ENCODE measurements at places on chromosomes 11 and 22.

- no peak for DNase-seq
Measured at GRCh38 chr11:110219006-110219785, 77.2 kb downstream of the RDX start.

DNA sequence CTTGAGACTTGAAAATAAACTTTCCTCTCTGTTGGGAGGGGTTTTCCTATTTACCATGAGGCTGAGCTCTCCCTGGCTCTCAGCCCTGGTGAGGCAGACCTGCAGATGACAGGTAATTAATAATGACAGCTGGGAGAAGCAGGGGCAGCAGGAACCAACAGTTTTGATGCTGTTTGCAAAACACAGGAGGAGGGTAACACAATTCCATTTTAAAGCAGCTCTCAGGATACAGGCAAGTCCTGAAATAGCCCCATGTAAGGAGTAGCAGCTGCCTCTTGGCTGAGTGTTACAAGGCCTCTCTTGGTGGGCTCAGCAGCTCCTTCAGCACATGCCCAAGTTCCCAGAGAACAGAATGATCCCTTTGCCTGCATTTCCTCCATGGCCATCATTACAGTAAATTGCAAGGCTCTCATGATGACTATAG is 13.3 kb downstream of the PARVA start:
- DNase-seq: no peak

DNA sequence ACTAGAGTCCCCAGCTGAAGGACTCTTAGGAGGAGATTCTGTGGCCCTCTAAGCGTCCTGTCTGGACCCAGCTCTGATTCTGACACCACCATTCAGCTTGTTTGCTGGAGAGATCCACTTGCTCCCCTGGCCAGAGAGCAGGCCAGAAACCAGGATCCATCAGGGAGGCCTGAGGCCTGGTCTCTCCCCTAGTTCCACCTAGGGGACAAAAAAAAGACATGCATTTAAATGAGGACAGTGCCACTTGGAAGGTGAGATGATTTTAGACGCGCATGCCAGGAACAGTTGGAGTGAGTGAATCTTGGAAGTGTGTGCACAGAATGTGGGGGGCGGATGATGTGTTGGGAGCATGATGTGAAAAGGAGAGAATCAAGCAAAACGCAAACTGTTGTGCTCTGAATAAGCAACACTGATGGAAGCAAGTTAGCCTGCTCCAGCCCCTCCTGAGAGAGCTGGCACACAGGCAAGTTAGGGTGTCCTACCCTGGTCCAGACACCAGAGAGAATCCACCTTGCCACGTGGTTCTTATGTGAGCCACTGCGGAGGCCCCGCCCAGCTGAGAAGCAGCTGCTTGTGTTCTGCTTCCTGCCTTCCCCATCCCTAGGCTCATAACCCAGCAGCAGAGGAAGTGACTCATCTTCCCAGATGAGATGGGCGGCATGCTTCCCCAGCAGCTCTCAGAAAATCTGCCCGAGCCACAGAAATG is 8.0 kb upstream of the SLCO2B1 start:
- peak; percentile 91 for DNase-seq

DNA sequence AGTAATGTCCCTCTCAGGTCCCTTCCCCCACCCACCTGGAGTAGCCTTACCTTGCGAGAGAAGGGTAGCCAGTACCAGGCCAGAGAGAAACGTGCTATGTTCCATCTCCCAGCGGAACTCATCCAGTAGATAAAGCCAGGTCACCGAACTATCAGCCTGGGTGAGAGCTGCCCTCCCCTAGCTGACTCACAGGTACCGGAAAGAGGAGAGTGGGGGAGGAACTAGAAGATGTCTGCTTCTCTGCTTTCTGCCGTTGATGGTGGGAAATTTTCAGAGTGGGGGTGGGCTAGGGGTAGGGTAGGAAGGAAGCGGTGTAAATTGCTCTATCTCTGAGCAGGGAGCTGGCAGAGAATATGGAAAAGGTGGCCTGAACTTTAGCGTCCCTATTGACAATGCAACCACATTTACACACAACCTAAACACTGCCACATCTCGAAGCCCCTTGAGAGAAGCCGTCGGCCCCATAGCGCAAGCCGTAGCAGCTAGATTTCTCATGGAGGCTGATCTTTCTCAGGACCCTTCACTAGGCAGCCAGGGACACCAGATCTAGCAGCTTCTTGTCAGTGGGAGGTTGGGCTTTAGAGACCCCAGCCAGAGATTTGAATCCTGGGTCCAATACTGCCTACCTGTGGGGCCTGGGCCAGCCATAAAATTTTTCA is at the start of gene CD3D:
TSS of gene CD3D (minus strand) at position 203 of the 659 bp plus-strand sequence. CDS start at position 105, 98 bp downstream.
- DNase-seq: no peak

DNA sequence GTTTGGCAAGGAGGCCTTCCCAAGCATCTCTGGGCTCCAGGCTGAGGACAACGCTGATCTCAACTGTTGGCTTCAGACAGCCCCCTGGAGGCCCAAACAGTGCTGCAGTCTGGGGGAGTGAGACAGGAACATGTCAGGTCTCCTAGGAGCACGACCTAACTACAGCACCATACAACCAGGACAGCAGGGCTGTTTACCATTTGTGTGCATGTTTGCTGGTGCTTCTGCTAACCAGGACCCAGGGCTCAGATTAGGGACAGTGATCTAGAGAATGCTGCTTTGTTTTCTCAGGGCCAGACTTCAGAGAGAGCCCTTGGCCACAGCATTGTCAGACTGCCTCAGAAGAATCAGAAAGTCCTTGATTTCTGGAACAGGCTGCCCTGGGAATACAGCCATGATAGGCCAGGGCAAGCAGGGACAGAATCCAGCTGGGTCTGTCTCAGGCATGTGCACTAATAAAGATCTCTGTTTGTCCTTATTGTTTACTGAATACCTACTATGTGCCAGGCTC is 126.5 kb downstream of the VPREB1 start:
- no peak for DNase-seq

GRCh38 chr11:66280428-66280827 is 2.5 kb downstream of the CNIH2 start:
- no peak for DNase-seq

DNA sequence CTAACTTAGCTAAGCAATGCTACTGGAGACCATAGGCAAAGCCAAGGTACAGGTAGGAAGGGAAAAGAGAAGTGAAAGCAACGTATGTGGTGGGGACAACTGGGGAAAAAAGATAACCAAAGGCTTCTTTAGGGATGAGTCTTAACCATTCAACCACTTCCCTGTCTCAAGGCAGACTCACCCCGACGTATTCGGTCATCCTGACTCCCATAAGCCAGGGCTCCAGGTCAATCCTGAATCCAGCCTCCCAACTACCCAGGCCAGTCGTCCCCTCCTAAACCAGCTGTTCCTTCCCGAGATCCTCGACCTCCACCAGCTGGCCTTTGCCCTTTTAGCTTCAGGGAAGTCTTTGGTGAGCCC is 330 bp downstream of the ACP2 start:
- DNase-seq: no peak

DNA sequence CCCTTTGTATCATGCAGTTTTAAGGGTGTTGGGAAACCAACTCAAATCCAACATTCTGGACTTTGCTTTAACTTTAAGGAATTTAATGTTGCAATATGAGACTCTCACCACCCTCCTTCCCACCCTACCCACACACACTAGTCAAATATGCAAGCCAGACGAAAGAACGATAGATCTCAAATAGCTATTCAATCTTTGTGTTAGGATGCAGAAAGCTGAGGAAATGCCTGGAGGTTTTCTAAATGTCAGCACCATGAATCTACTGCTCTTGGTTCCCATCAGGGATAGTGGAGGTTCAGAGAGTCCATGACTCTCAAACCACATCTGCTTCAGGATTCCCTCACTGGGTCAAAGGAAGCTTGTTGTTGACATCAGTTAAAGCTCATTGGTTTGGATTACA is 33.7 kb downstream of the EXPH5 start:
- peak; percentile 75 for DNase-seq

DNA sequence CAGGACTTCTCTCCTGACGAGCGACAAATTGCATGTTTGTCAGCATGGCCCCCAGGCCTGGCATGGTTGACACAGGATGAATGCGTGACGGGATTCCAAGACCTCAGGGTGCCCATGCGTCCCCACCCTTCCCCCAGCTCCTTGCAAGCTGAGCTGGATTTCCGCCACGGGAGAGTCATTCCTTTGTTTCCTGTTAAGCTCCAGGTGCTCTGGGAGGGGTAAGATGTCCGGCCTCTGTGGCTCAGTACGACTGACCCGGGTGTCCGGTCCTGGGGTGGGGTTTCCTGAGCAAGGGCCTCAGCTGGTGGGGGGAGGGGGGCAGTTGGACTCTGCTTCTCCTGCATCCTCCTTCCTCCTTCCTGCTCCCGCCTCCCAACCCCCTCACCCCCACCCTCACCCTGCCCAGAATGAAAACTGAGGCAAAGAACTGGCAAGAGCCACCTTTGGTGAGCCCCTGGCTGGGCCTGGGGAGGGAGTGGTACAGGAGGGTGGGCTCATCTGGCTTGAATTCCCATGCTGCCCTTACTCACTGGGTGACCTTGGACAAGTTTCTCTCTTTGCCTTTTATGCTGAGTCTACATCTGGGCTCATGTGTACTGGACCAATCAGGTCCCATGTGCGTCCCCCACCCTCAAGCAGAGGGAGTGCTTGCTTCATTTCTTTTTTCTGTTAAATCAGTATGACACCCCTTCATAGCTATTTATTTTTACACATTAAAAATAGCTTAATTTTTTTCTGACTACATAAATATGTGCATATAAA is 2.5 kb downstream of the CDC42EP2 start:
- DNase-seq: peak; percentile 77

- no peak for DNase-seq
Measured at GRCh38 chr11:47244448-47245350, 3.9 kb downstream of the ACP2 start.

GRCh38 chr22:45582236-45582954 is 79.7 kb downstream of the FBLN1 start:
- DNase-seq: no peak

DNA sequence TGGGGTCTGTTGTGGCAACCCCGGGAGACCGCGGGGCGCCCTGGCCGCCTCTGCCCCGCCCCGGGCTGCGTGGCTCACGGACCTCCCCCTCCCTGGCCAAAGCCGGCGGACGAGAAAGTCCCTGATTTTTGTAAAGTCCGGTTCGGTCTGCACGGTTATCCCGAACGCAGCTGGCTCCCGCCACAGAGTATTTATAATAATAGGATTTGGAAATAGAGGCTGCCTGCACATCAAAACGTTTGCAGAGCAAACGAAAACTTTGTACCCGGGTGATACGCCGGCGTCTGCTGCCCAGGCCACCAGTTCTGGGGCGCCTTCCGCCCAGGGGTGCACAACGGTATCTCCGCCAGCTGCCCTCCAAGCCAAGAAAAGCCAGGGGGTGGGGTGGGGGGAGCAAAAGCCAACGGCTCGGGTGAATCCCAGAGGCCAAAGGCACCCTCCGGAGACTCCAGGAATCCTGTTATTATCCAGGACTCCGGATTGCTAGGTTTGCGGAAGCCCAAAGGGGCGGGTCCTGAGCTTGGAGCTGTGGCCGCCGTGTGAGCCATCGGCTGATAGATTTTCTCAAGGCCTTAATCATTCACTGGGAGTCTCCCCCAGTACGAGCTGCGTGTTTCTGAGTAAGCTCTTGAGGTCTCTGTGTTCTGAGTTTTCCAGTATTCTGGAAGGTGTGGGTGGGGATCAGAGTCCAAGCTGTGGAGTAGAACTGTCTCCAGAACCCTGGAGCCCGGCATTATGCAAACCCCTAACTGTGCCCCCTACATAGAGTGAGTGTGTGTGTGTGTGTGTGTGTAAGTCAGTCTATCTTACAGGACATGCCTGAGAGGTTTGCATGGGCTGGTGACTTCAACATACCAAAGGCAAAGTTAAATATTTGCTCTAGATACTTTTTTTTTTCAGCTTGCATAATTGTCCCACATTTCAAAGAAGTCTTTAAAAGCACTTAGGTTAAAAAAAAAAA is 673 bp upstream of the SHANK2 start:
- DNase-seq: peak; percentile 99

- no peak for DNase-seq
Measured at GRCh38 chr11:75194147-75194546, 43.2 kb downstream of the SLCO2B1 start.

DNA sequence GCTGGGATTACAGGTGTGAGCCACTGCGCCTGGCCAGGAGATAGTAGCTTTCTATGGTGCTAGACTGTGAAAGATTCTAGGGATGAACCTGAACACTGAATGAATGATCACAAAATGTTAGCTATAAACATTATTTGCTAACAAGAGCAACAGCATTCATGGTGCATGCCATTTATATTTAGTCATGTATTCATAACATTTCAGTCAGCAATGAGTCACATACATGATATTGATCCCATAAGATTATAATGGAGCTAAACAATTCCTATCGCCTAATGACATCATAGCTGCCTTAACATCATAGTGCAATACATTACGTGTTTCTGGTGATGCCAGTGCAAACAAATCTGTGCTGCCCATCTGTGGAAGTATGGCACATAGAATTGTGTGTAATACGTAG is 164.1 kb downstream of the ARHGAP42 start:
- DNase-seq: no peak

- DNase-seq: peak; percentile 49
Measured at GRCh38 chr11:12840871-12841660, 166.8 kb downstream of the TEAD1 start.

DNA sequence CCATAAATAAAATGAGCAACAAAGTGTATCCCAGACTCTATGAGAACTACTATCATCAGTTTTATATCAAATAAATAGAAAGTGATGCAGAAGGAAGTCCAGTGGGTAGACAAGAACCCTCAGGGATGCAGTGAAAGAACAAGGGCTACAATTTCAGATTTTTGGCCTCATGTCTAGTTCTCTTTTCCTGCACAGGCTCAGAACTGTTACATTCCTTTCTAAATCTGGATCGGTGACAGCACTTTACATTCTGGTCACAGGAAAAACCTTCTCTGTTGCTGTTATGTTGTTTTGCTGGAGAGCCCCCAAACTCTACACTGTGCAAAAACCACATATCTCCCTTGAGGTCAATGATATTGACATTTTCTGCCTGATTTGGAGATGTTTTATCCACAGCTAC is 108.8 kb upstream of the ANO5 start:
- DNase-seq: no peak
